ENCODE measurements at places on chromosomes 6 and 20. TPM values are rescaled to one million over a fixed set of nuclear protein-coding genes. Genes with fewer than 3 reads are reported as not detected.

Gene TRIM31
- total RNA-seq: not detected

Gene LAMA5
- total RNA-seq: 29.2 TPM

Gene IL17A
- total RNA-seq: not detected

DNA sequence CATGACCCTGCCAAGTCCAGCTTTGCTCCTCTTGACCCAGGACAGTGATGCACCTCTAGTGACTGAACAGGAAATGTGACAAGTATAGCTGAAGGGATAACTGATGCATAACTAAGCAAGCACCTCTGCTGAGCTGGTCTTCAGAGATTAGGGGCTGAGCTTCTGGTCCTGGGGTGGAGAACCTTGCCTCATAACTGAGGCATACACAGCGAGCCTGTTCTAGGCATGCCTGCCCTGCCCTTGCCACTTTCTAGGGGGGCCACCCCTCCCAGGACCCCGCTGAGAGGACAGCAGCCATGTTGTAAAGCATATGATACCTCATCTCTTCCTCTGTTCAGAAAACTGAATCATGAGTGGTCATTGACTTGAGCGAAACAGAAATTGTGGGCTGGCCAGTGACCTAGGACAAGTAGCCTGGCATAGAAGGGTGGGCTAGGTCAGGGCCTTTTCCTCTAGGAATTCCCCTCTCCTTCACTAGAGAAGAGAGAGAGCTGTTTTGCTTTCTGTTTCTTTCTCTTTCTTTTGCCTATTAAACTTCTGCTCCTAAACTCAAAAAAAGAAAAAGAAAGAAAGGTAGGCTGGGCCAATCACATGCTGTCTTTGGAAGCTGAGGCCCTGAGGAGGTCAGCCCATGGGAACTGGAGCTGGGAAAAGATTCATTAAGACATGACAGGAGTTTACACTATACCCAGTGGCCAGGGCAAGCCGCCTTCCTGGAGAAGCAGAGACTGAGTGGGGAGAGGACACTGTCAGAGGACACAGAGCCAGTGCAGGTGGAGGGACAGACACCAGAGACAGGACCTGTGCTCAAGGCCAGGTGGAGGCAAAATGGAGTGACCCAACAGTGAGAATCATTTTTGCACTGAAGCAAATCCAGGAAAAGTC lies 23.1 kb downstream of the ALDH5A1 start:
- no peak for DNase-seq

GRCh38 chr6:111841822-111842221 lies 31.4 kb downstream of the FYN start:
- DNase-seq: peak; percentile 95

- DNase-seq: no peak
Observed at GRCh38 chr20:64010711-64011237, 25.2 kb upstream of the C20orf204 start.

- no peak for DNase-seq
Observed at GRCh38 chr20:15265581-15266309, 928.3 kb upstream of the FLRT3 start.
